Natural killer cell treated with Interleukin-12 subunit alpha and Interleukin-12 subunit beta and Interleukin-15 and Interleukin-18, amount 100 ng/mL, for 72 hours (primary cell): ENCODE measurements at places on chromosomes 6 and 20. TPM values are rescaled to one million over a fixed set of nuclear protein-coding genes. Genes with fewer than 3 reads are reported as not detected.

DNA sequence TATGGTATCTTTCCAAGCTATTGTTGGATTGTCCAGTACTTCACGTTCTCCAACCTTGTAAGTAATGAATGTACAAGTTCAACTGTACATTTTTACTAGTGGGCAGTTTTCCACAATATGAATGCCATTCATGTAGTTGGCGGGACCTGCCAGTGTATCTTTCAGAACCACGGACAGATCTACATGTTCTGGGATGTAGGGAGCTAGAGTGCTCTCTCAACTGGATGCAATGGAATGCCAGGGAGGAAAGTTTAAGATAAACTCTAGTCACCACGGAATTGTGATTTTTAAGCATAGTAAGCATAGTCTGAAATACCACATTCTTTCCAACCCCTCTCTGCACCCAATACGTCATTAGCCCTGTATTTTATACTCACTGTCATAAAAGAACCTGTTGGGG is 21.5 kb upstream of the HLA-C start:
- no peak overlapping the region for H3K27ac ChIP-seq
- H3K27me3 ChIP-seq: peaks cover 29% of the 10 kb centered on the region
- H3K4me1 ChIP-seq: peaks cover 10% of the 10 kb centered on the region
- no peak for DNase-seq
- H3K36me3 ChIP-seq: no peaks in the 10 kb centered on the region

- no peak overlapping the region for H3K27ac ChIP-seq
- peaks cover 2% of the 10 kb centered on the region for H3K27me3 ChIP-seq
- no peaks in the 10 kb centered on the region for H3K36me3 ChIP-seq
- peaks cover 10% of the 10 kb centered on the region for H3K4me1 ChIP-seq
- DNase-seq: no peak
Observed at GRCh38 chr6:47633141-47633540, 65.2 kb upstream of the ADGRF4 start.

DNA sequence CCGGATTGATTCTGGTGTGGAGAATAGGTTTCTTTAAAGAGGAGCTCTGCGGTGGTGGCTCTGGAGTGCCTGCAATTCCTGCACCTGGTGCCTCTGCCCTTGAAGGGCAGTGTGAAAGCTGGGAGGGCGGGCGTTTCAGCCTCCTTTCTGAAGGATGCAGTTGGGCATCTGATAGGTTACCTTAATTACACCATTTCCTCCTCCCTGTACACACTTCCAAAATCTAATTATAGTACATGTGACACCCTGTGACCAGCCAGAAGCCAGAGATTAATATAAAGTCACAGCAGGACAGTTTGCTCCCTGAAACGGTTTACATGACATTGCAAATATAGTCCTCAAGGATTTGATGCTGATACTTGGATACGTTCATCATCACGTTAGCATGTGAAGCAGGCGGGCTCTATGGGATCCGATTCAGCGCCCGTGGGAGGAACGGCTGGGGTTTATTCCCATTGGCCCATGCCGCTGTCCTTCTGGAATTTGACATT is 548.2 kb downstream of the QKI start:
- DNase-seq: no peak
- H3K27me3 ChIP-seq: peaks cover 11% of the 10 kb centered on the region
- no peaks in the 10 kb centered on the region for H3K4me1 ChIP-seq
- no peak overlapping the region for H3K4me3 ChIP-seq
- H3K27ac ChIP-seq: no peak overlapping the region

- H3K27ac ChIP-seq: no peak within 1 kb of the TSS
- peaks cover 11% of the 10 kb centered on the region for H3K36me3 ChIP-seq
Observed at GRCh38 chr6:104956731-104957294, at the start of gene LIN28B. LIN28B (plus strand) TSS chr6:104957107; CDS start chr6:104957251, 144 bp downstream.

GRCh38 chr20:13029687-13030375 is 21.1 kb downstream of the SPTLC3 start:
- no peak overlapping the region for H3K27ac ChIP-seq
- no peak overlapping the region for H3K4me3 ChIP-seq
- H3K27me3 ChIP-seq: no peaks in the 10 kb centered on the region

DNA sequence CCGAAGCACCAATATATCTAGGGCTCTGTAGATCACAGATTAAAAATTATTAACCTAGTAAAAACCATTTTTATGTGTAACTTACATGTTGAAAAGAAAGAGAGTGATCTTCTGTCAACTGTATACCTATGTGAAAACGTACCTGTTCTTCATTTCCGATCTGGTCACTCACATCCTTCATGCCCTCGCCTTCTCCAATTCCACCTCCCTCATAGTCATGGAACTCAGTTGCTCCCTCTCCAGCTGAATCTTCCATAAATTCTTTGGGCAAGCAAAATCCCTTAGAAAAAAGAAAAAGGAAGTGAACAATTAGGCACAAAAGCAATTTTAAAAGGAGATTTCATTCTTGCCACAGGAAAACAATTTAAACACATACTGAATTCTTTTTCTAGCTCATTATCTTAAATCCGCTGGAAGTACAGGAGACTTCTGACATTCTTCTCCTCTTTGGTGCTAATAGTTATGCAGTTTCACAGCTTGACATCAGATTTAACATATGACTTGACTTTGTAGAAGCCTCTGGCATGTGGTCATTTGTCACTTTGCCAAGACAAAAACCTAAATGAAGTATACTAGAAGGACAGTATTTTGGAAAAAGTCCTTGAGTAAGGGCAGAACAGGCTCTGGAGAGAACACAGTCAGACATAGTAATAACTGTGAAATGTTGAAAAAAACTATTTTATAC is 29.5 kb upstream of the LYRM2 start:
- H3K36me3 ChIP-seq: peaks cover 19% of the 10 kb centered on the region
- no peak overlapping the region for H3K4me3 ChIP-seq
- H3K4me1 ChIP-seq: no peaks in the 10 kb centered on the region

- no peaks in the 10 kb centered on the region for H3K36me3 ChIP-seq
- peaks cover 20% of the 10 kb centered on the region for H3K27me3 ChIP-seq
- peak overlapping the region; percentile 97 for H3K27ac ChIP-seq
Observed at GRCh38 chr20:46119028-46119546, 973 bp downstream of the CD40 start.

The TAF8 gene
- 38.7 TPM for total RNA-seq
